ENCODE measurements at places on chromosomes 12 and 14.

DNA sequence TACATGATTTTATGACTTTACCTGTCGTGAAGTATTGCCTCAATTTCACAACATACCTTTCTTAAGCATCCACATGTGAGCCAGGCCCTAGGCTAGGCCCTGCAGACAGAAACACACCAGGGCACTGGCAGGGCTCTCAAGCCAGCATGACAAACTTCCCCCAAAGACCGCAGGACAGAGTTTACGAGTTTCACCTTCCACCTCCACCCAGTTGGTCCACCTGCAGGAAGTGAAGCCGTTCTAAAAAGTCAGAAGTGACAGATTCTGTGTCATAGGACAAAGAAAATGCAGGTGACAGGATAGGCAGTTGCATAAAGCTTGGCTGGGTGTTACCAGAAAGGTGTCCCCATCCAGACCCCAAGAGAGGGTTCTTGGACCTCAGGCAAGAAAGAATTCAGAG, 382.3 kb downstream of the PCNX1 start:
- no peak for DNase-seq

- DNase-seq, result no peak
Measured at GRCh38 chr14:97523936-97524335, 726.8 kb downstream of the VRK1 start.

- no peak for DNase-seq
Measured at GRCh38 chr14:89164168-89165073, 252.6 kb downstream of the FOXN3 start.

GRCh38 chr12:82510386-82510785, 152.1 kb downstream of the METTL25 start:
- peak; percentile 45 for DNase-seq

- peak; percentile 76 for DNase-seq
Measured at GRCh38 chr12:124939421-124940142, 25.1 kb upstream of the UBC start.

GRCh38 chr14:72291908-72292688, 359.9 kb downstream of the RGS6 start:
- no peak for DNase-seq

GRCh38 chr12:3995306-3995705, 122.1 kb upstream of the PARP11 start:
- no peak for DNase-seq

DNA sequence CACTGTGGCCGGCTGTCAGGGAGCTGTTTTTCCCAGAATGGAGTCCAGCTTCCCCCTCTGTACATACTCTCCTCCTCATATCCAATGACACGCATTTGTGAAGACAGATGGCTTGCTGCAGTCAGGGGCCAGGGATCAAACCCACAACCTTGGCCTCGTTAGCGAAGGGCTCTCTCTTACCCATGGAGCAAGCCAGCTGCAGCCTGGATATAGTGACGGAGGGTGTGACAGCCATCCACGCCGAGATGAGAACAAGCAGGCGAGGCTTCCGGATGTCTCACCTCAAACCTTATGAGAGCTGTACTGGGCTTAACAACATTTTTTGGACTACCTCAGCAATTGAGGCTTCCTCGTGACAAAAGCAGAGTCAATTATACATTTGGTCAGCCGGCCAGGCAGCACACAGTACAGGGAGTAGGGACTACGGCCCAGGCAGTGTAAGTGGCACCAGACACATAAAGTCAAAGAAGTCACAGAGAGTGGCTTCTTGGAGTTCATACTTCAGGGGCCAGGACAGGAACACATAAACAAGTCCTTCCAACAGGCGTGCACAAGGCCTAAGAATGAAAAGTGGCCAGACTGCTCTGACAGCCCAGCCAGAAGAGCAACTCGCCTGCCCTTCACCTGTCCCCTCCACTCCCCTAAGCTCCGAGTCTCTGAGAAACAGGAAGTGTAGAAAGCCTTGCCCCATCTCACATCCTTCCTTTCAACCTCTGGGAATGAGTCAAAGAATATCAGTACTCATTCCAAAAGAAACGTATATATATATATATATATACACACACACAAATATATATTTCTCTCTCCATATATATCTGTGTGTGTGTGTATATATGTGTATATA, 115.1 kb downstream of the TTC7B start:
- DNase-seq, result no peak

- DNase-seq, result no peak
Measured at GRCh38 chr12:123602651-123603195, 824 bp downstream of the DDX55 start.

GRCh38 chr14:92922883-92923743, at the start of gene CHGA:
CHGA (plus strand) TSS chr14:92923150; CDS start chr14:92923360, 210 bp downstream.
- DNase-seq, result peak; percentile 59

DNA sequence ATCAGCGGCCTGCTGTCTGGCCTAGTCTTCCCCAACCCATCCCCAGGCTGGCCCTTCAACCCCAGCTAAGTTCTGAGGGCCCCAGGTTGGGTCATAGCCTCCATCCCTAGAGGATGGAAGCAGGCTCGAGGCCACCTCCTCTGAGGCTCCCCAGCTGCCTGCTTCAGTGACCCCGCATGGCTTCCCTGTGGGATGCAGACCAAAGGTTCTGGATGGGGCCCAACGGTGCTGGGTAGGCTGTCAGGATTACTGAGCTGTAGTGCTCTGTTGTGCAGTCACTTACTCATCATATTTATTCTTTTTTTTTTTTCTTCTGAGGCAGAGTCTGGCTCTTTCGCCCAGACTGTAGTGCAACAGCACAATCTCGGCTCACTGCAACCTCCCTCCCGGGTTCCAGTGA, 92.0 kb downstream of the IRF2BPL start:
- DNase-seq, result no peak

- no peak for DNase-seq
Measured at GRCh38 chr12:71440763-71441748, 1.5 kb downstream of the LGR5 start.

GRCh38 chr14:35730871-35731270, 78.2 kb downstream of the RALGAPA1 start:
- no peak for DNase-seq

DNA sequence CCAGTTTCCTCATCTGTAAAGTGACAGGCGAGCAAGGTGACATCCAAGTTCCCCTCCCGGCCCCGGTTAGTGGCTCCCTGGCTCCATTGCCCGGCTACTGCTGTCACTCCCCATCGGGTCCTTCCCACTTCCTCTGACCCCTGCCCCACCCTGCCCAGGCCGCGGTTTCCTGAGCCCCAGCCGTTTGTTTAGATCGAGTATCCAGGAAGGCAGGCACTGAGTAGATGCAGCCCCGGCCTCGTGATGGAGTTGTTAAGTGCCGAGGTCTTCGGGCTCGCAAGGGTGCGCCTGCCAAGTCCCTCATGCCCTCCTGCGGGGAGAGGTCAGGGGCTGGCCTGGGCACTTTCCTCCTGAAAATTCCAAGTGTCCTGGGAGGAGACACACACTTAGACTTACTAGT, 55.4 kb downstream of the TEAD4 start:
- peak; percentile 50 for DNase-seq

DNA sequence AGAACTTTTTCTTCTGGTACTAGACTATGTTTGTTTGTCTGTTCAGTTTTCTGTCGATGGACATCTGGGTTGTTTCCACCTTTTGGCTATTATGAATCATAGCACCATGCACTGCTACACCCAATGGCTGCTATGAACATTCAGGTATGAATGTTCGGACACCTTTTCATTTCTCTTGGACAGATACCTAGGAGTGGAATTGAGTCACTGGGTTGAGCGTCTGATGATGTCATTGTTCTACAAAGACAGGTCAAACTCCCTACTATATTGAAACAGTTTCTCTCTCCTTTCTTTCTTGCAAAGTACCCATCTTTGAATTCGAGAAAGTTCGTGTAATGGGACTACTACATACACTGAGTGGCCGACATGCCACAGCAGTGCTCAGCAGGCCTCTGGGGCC, 44.7 kb downstream of the KCTD10 start:
- no peak for DNase-seq

DNA sequence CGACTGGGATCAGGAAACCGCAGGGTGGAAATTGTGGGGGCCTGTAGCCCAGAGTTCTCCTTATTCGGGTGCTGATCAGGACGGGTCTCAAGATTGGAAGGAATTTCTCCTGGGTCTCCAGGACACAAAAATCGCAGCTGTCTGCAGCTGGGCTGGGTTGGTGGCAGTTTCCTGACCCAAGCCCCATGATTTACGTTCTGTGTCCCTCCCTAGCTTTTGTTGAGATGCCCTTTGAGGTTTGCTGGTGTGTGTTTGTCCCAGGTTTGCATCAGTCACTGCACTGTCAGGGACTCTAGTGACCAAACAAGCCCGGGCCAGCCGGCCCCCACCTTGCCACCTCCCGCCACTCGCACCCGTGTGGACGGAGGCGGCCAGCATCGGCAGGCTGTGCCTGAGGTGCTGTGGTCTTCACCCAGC, 89.5 kb downstream of the FBXL14 start:
- DNase-seq, result no peak

GRCh38 chr14:30608533-30609006, 13.5 kb upstream of the SCFD1 start:
- peak; percentile 13 for DNase-seq

- DNase-seq, result peak; percentile 77
Measured at GRCh38 chr12:509500-509899, 49.8 kb downstream of the B4GALNT3 start.

GRCh38 chr12:42987216-42987650, 397.7 kb upstream of the PRICKLE1 start:
- DNase-seq, result no peak

- no peak for DNase-seq
Measured at GRCh38 chr12:82801951-82802610, 115.4 kb downstream of the TMTC2 start.

GRCh38 chr12:124254126-124254525, 40.8 kb upstream of the RFLNA start:
- no peak for DNase-seq

DNA sequence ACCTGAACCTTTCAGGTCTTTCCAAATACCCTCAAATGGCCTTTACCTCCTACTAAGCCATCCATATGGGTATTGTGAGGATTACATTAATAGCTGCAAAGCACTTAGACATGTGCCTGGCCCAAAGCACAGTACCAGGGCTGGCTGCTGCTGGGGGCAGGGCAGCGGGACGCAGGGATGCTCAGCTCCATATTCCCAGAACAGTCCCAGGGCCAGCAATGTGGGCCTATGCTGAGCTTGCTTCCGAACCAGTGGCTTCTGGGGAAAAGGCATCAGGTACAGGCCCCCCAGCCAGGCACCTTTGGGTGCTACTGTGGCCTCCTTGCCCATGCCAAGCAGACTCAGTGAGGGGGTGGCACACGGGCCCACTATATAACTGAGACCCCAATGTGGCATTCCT, 10.4 kb downstream of the ACTN1 start:
- no peak for DNase-seq

DNA sequence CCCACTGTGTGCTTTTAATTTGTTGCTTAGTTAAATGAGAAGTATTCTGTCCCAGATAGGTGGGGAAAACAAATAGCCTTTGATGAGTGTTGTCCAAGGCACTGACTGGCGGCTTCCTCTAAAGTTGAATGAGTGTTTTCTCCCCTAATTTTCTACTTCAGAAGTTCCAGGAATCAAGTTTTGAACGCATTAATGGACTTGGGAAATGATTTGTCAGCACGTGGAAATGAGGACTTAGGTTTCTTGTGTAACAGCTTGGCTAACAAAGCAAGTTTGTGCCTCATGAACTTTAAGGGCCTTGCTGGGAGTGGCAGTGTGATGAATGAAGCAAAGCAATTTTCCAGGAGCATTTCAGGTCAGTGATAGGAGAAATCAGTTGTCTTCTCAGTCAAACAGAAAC, 56.9 kb downstream of the LIN52 start:
- no peak for DNase-seq

- DNase-seq, result no peak
Measured at GRCh38 chr12:111368291-111368787, 556 bp downstream of the PHETA1 start.

DNA sequence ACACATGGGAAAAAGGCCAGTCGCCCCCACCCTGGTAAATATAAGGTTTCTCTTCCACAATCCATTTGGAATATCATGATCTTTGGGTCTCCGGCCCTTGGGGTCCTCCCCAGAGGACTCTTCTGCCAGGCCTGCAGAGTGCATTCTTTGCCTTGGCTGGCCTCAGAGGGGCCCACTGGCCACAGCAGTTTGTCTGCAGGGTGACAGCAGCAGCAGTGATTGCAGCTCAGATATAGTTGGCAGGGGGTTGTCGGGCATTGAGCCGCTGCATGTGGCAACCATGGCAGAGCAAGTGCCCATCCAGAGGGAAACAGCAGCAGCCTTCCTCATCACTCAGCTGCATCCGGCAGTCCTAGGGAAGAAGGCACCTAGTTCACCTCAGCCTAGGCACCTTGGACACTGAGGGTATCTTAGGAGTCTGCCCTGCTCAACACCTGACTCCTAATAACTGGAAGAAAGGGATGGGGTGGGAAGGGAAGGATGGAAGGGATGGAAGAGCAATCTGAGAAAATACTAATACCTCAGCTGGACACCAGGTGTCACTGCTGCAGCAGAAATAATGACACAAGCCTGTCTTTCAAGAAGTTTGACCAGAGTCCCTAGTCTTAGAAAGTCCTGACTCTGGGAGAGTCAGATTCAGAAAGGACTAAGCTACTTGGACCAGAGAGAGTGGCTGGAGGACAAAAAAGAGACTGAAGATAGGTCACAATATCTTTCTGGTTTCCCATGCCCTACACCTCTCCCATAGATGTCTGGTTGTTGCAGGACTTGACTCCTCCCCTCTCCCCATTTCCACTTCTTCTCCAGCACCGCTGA, 8.9 kb downstream of the AJUBA start:
- DNase-seq, result no peak
